ENCODE measurements at places on chromosomes 2 and 18.

GRCh38 chr2:186426153-186427016 is 59.7 kb upstream of the ZC3H15 start:
- H3K27ac ChIP-seq = no peak overlapping the region
- no peaks in the 10 kb centered on the region for H3K36me3 ChIP-seq
- H3K4me3 ChIP-seq = no peak overlapping the region
- H3K4me1 ChIP-seq = 0 out of 2 replicates have a peak, but pooled peaks cover 8% of the 10 kb centered on the region

- H3K4me1 ChIP-seq = no peaks in the 10 kb centered on the region
- DNase-seq = no peak
- no peak overlapping the region for H3K4me3 ChIP-seq
- H3K36me3 ChIP-seq = no peaks in the 10 kb centered on the region
- no peaks in the 10 kb centered on the region for H3K27me3 ChIP-seq
- no peak overlapping the region for H3K27ac ChIP-seq
These were observed 68.3 kb downstream of the ACKR3 start for GRCh38 chr2:236637686-236638569.

DNA sequence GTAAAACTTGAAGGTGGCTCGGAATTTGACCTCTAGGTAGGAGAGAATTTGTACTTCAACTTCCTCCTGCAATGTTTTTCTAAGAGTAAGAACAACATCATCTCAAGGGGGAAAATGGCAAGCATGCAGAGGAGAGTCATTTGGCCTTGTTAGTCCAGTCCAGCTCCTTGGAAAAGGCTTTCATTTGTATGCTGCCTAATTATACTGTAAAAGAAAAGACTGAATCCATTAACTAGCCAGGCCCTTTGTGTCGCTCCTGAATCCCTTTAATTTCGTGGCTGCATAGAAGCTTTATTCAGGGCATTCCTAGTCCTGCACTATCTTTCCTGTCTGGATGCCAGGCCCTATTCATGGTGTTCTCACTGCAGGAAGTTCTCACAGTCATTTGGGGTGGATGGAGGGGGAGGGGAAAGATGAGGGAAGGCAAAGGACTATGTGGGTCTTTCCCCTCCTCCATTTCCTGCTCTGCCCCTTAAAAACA is 36.0 kb downstream of the PHLPP1 start:
- H3K27me3 ChIP-seq = no peaks in the 10 kb centered on the region
- H3K4me1 ChIP-seq = peaks cover 70% of the 10 kb centered on the region
- peak; percentile 88 for DNase-seq

DNA sequence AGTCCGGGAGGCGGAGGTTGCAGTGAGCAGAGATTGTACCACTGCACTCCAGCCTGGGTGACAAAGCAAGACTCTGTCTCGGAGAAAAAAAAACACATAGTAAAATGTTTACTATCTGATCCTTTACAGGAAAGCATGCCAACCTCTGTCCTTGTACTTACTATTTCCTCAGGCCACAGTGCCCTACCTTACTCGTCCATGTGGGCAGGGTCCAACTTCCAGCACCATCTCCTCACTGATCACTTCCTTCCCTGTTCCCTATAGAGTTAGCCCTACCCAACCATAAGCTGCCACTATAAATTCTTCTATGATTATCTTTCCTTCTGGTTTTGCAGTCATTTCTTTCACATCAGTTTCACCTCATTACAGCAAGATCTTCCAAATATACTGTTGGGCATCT is 136.2 kb downstream of the MYO5B start:
- H3K27me3 ChIP-seq = no peaks in the 10 kb centered on the region
- no peak overlapping the region for H3K4me3 ChIP-seq
- DNase-seq = no peak
- no peak overlapping the region for H3K27ac ChIP-seq

DNA sequence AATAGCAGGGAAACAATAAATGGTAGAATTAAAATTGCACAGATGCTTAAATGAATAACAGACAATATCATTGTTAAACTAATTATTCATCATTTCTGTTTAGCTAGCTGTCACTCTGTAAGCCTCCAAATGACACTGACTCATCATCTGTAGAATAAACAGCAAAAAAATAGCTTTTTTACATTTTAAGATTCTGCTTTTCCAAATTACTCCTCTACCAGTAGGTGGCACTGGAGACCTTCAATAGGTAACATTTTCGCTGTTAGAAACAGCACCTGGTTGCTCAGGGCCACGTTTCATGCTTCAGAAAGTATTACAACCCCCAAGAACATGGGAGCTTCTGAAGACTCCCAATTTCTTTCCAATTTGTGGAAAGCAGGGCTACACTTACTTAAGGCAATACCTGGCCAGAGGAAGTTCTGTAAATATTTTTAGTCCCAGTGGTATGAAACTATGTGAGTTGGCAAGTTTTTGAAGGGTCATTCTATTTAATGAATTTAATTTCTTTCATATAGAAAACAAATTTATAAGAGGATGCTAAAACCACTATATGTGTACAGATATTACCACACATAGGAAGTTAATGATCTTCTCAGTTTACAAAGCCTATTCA is 45.4 kb downstream of the TTN start:
- DNase-seq = peak; percentile 83
- H3K27me3 ChIP-seq = no peaks in the 10 kb centered on the region
- H3K4me1 ChIP-seq = no peaks in the 10 kb centered on the region
- no peak overlapping the region for H3K27ac ChIP-seq
- no peak overlapping the region for H3K4me3 ChIP-seq
- H3K36me3 ChIP-seq = no peaks in the 10 kb centered on the region

GRCh38 chr2:199118673-199119112 is 339.0 kb downstream of the SATB2 start:
- H3K4me3 ChIP-seq = no peak overlapping the region
- DNase-seq = peak; percentile 32
- peaks cover 6% of the 10 kb centered on the region for H3K4me1 ChIP-seq
- H3K27ac ChIP-seq = no peak overlapping the region
- no peaks in the 10 kb centered on the region for H3K27me3 ChIP-seq
